H1 (cell line): ENCODE measurements at places on chromosomes 11 and 22. TPM values are rescaled to one million over a fixed set of nuclear protein-coding genes. Genes with fewer than 3 reads are reported as not detected.
A peak's percentile ranks its signal among the peaks of the same experiment; 100 is the strongest.

APOBEC3H gene
- 0.47 and 0.48 TPM in 2 replicates for total RNA-seq

ZW10 gene
- total RNA-seq = 24.4 and 25.3 TPM in 2 replicates

- H3K4me1 ChIP-seq = no peaks in the 10 kb centered on the region
- H3K4me3 ChIP-seq = no peak overlapping the region
- H3K36me3 ChIP-seq = peaks cover 53% of the 10 kb centered on the region
- H3K27ac ChIP-seq = no peak overlapping the region; the same call in 1 of the 2 replicates
- H3K27me3 ChIP-seq = no peaks in the 10 kb centered on the region
Measured at GRCh38 chr11:119305556-119306372, 11.2 kb downstream of the MCAM start.

DNA sequence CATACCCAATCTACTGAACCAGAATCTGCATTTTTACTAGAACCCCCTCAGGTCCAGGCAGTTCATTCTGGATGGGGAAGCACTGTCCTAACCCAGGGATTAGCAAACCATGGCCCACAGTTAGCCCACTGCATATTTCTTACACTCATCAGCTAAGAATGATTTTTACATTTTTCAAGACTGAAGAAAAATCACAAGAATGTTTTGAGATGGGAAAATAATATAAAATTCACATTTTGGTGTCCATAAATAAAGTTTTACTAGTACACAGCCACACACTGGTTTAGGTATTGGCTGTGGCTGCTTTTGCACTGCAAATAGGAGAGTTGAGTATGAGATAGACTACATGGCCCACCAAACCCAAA lies 59.4 kb downstream of the PPFIBP2 start:
- no peaks in the 10 kb centered on the region for H3K27me3 ChIP-seq
- H3K36me3 ChIP-seq = no peaks in the 10 kb centered on the region
- H3K27ac ChIP-seq = no peak overlapping the region
- DNase-seq = no peak
- peaks cover 29% of the 10 kb centered on the region for H3K4me1 ChIP-seq

- H3K27ac ChIP-seq = no peak overlapping the region
- no peak for DNase-seq
- peaks cover 7% of the 10 kb centered on the region for H3K4me1 ChIP-seq
- H3K4me3 ChIP-seq = no peak overlapping the region
- peaks cover 26% of the 10 kb centered on the region for H3K36me3 ChIP-seq
- H3K27me3 ChIP-seq = no peaks in the 10 kb centered on the region
Measured at GRCh38 chr11:66365711-66366619, 5.6 kb downstream of the SLC29A2 start.

DNA sequence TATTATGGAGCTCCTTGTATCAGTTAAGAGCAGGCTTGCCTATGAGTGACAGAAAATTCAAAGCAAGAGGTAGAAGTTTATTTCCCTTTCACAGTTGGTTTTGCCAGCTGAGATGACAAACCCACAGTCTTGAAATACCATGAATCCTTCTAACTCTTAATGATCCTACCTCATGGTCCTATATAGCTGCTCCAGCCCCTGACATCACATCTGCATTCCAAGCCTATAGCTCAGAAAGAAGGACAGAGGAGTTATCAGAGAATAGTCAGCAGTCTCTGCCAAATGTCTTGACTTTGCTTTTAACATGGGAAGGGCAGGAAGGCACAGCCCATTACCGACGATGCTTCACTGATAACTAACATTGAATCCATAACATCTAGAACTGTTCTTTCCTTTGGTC lies 76.2 kb downstream of the APIP start:
- no peaks in the 10 kb centered on the region for H3K4me1 ChIP-seq
- no peaks in the 10 kb centered on the region for H3K27me3 ChIP-seq
- no peaks in the 10 kb centered on the region; the same call in 1 of the 2 replicates for H3K36me3 ChIP-seq
- DNase-seq = no peak

DNA sequence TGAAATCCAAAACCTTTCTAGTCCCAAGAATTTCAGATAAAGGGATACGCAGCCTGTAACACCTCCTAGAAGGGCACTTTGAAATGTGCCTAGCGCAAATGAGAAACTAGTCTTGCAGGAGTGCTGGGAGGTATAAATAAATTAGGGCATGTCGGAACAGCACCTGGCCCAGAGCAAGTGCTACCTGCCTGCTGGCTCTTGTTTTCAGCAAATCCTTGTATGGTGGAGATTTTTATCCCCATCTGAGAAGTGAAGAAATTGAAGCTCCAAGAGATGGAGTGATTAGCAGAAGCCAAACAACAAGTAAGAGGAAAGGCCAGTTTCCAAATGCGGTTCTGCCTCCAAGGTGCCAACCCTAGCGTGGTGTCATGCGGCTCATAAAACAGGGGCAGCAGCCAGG lies 36.7 kb upstream of the TFIP11 start:
- no peak for DNase-seq
- H3K36me3 ChIP-seq = no peaks in the 10 kb centered on the region
- no peaks in the 10 kb centered on the region for H3K27me3 ChIP-seq
- H3K27ac ChIP-seq = no peak overlapping the region; the same call in 1 of the 2 replicates
- no peak overlapping the region for H3K4me3 ChIP-seq
- peaks cover 21% of the 10 kb centered on the region for H3K4me1 ChIP-seq

DNA sequence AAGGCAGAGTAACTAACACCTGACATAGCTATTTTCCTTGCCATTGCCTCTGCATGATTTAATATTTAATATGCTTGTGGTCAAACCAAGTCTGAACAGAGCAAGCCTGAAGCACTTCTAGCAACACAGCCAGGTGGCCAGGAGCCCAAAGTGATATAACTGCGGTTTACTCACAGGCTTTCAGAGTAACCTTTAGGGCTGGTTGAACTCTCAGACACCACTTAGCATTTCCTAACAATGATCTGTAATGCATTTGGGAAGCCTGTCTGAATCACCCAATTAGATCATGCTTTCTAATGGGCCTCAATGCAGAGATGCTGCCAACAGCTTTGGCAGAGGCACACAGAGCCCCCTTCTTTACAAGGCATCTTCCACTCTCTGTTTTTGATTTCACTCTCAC lies 96.1 kb downstream of the FDX1 start:
- H3K27me3 ChIP-seq = no peaks in the 10 kb centered on the region
- DNase-seq = no peak
- H3K4me3 ChIP-seq = no peak overlapping the region
- H3K36me3 ChIP-seq = no peaks in the 10 kb centered on the region
- H3K27ac ChIP-seq = no peak overlapping the region
- no peaks in the 10 kb centered on the region for H3K4me1 ChIP-seq

BRSK2 gene
- 26.2 and 27.1 TPM in 2 replicates for total RNA-seq

DNA sequence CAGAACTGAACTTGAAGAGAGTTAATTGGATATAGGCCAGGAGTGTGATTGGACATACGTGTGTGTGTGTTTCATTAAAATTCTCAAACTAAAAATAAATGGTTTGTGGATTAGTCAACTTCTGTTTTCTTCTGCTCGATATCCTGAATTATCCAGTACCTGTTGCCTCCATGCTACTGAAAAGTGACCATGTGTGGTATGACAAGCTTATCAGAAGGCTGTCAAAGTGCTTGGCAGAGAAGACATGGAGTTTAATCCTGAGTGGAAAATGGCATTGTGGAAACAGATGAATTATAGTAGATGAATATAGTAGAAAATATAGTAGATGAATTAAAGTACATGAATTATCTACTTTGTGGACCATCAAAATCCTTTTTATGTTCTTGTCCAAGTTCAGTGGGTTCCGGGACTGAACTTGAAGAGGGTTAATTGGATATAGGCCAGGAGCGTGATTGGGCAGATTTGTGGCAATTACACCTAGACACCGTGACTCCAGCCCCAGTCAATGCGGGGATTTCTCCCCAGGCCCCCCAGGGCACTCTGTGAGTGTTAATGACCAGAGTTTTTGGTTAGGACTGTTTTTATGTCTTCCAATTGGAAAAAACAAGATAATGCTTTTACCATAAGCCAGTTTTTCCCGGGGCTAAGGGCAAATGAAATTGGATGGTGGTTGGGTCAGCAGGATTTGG lies 30.1 kb downstream of the GRAMD1B start:
- no peak for DNase-seq
- H3K36me3 ChIP-seq = no peaks in the 10 kb centered on the region
- H3K4me1 ChIP-seq = no peaks in the 10 kb centered on the region
- H3K27me3 ChIP-seq = no peaks in the 10 kb centered on the region
- H3K4me3 ChIP-seq = no peak overlapping the region
- no peak overlapping the region for H3K27ac ChIP-seq

GRCh38 chr22:48179571-48180546 lies 1417.4 kb downstream of the TBC1D22A start:
- H3K36me3 ChIP-seq = no peaks in the 10 kb centered on the region
- H3K4me3 ChIP-seq = no peak overlapping the region
- H3K27me3 ChIP-seq = no peaks in the 10 kb centered on the region
- no peak overlapping the region for H3K27ac ChIP-seq

DNA sequence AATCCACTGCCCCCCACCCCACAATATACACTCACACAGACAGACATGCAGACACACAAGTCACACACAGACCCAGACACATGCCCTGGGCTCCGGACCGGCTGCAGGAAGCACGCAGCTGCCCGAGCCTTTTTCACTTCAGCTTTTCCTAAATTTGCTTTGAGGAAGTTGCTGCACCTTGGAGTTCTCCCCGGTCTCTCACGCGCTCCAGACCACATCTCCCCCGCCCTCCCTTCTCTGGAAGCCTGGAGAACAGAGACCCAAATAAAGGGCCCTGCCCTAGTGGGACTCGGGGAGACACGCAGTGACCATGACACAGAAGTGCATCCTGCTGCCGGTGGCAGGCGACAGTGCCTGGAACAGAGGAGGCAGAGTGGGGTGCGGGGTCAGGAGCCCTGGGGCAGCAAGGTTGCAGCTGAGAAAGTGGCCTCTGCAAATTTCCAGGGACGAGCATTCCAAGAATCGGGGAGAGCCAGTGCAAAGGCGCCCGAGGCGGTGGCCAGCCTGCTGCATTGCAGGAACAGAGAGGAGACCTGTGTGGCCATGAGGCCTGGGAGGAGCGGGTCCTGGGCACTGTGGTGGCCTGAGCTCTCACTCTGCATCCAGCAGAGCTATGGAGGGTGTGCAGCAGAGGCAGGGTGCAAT lies 19.1 kb downstream of the RPL3 start:
- H3K27me3 ChIP-seq = no peaks in the 10 kb centered on the region
- H3K27ac ChIP-seq = no peak overlapping the region
- no peak overlapping the region for H3K4me3 ChIP-seq
- DNase-seq = no peak
- peaks cover 9% of the 10 kb centered on the region for H3K4me1 ChIP-seq

MOV10L1 gene
- not detected in 2 replicates for total RNA-seq

- H3K4me1 ChIP-seq = no peaks in the 10 kb centered on the region
- no peak for DNase-seq
- H3K27me3 ChIP-seq = no peaks in the 10 kb centered on the region
- H3K27ac ChIP-seq = no peak overlapping the region
Measured at GRCh38 chr11:30818721-30819120, 232.6 kb upstream of the MPPED2 start.

- no peak overlapping the region for H3K4me3 ChIP-seq
- DNase-seq = peak; percentile 98
- H3K4me1 ChIP-seq = no peaks in the 10 kb centered on the region
- H3K27ac ChIP-seq = no peak overlapping the region
- H3K27me3 ChIP-seq = no peaks in the 10 kb centered on the region
Measured at GRCh38 chr22:30286813-30287647, 2.3 kb downstream of the CASTOR1 start.

KRTAP5-6 gene
- total RNA-seq = not detected in 2 replicates

DNA sequence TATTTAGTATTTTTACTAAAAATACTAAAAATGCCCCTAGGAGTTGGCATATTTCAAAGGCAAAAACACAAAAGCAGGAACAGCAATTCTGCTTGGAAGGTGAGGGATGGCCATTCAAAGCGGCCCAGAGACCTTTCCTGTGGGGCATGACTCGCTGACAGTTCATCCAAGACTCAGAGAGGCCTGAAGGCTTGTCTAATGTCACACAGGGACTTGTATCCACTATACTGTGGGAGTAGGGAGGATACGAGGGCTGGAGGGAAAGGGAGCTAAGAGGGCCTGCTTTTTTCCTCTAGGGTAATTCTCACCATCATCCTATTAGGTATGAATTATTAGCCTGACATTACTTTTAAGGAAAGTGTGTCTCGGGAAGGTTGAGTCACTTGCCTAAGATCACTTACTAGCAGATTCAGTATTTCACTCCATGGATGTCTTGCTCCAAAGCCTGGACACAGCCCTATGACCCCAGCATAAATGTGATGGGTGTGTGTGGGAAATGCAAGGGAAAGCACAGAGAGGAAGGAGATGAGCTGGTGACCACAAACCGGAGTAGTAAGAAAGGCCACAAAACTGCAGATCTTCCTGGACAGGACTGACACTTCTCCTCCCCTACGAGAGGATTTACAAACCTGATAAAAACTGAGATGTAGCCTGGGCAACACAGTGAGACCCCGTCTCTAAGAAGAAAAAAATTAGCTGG lies 16.7 kb upstream of the UCP3 start:
- H3K27me3 ChIP-seq = no peaks in the 10 kb centered on the region
- H3K36me3 ChIP-seq = peaks cover 3% of the 10 kb centered on the region; the same call in 1 of the 2 replicates
- H3K4me3 ChIP-seq = no peak overlapping the region
- H3K27ac ChIP-seq = no peak overlapping the region
- no peak for DNase-seq
- no peaks in the 10 kb centered on the region for H3K4me1 ChIP-seq

GRCh38 chr11:128779036-128779435 lies 85.2 kb downstream of the FLI1 start:
- H3K4me3 ChIP-seq = no peak overlapping the region
- DNase-seq = no peak
- peaks cover 10% of the 10 kb centered on the region for H3K4me1 ChIP-seq
- H3K27me3 ChIP-seq = peaks cover 6% of the 10 kb centered on the region; the same call in 1 of the 2 replicates
- no peaks in the 10 kb centered on the region for H3K36me3 ChIP-seq

YPEL1 gene
- total RNA-seq = 6.7 and 7.6 TPM in 2 replicates

DNA sequence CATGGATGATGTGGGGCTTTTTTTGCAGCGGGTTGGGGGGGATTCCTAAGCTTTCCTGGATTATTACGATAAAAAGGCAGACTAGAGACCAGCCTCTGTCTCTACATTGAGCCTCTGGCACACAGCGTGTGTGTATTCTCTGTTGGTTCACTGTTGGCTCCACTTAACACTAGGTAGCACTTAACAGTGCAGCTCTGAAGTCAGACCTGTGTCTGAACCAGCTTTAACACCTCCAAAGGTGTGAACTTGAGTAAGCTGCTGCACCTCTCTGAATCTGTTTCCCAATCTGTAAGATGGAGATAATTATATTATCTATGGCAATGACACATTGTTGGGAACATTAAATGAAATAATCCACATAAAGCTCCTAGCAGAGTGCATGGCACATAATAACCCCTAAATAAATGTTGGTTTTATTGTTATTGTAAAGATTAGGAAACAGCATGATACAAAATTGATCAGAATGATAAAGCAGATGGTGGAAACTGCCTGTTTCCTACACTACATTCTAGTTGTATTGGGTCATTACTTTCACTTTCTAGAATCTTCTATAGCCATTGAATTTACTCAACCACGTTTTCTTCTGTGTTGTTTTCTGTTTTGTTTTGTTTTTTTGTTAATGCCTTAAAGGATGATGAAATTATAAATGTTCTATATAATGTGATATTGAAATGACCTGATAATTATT lies 108.4 kb downstream of the ARL14EP start:
- H3K4me3 ChIP-seq = no peak overlapping the region
